ENCODE measurements at places on chromosomes 2 and 18.

- peak; percentile 71 for DNase-seq
Measured at GRCh38 chr2:85393836-85394235, 16.3 kb downstream of the CAPG start.

DNA sequence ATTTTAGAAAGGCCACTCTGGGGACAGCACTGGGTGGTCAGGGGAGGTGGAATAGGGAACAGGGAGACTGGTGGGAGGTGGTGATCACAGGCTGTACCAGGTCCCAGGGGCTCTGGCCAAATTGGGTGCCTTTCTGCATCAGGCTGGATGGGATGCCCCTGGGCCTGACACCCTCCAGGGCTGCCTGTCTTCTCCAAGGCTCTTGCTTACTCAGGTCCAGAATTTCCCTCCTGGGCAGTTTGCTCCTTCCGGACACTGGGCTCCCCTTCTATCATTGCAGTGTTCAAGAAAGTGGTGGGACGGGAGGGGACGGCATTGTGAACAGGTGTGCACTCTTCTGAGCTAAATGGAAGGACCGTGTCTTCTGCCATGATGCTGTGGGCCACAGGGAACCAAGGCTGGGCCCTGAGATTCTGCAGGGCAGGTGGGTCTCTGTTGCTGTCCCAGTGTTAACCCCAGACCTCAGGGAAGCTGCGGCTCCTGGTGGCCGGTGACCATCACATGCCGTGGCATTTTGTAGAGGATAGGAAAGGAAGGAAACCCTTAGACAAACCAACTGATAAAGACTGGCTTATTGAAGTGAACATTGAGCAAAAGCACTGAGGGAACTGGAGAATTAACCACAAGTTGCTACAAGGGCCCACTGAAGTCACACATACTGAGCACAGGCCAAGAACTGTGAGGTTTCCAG, 93.7 kb upstream of the HS6ST1 start:
- DNase-seq = no peak

DNA sequence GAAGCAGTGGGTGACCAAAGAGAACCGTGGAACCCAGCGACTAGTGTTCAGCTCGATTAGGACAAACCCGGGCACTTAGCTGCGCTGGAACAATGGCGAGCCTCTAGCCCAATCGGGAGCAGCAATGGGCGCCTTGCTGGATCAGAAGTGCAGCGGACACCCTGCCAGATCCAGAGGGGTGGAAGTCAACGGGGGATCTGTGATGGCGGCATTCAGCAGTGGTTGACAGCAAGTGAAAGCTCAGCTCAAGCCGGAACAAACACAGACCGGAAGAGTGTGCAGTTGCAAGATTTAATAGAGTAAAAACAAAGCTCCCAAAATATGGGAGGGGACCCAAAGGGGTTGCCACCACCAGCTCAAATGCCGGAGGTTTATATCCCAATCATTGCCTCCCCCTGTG, 478.7 kb upstream of the REG3G start:
- no peak for DNase-seq

- DNase-seq = peak; percentile 73
Measured at GRCh38 chr18:74897971-74898657, 300.4 kb downstream of the ZNF407 start.

GRCh38 chr2:224062481-224063297, 23.6 kb upstream of the SERPINE2 start:
- DNase-seq = no peak

GRCh38 chr2:229947544-229947943, 25.2 kb downstream of the FBXO36 start:
- no peak for DNase-seq

- DNase-seq = no peak
Measured at GRCh38 chr2:67145851-67146250, 251.3 kb upstream of the ETAA1 start.

Measured in EL (cell line).